ENCODE measurements at places on chromosomes 6 and 20.

DNA sequence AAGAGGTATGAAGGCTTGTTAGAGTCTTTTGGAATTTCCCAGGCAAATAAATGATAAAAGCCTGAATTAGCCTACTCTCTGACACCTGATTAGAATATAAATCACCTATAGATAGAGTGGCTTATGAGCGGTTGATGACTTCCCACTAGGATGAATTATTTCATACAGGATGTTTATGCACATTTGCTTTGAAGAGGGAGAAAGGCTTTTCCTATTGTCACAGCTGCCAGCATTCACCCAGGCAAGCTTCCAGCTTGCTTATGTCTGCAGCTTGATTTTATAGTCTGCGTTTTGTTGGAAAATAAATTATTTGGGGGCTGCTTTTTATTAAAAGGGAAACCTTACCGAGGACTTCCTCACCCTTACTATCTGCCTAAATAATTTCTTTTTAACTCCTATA lies 51.3 kb upstream of the EIF2S2 start:
- no peak for DNase-seq

DNA sequence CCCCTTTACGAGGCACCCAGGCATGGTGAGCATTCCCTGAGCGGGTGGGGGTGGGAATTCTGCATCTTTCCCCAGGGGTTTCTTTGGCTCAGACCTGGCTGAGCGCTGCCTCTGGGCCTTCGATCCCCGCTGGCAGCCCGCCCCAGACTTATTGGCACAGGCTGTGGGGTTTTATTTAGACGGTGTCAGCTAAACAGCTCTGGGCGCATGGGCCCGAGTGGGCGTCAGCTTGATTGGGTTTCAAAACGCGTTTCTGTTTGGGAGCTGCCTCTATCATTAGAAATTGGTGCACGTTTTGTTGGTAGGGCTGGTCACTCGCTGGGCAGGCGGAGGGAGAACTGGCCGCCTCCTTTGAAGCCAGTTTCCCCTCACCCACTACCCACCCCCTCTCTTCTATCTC lies 21.0 kb downstream of the PMEPA1 start:
- DNase-seq: no peak

DNA sequence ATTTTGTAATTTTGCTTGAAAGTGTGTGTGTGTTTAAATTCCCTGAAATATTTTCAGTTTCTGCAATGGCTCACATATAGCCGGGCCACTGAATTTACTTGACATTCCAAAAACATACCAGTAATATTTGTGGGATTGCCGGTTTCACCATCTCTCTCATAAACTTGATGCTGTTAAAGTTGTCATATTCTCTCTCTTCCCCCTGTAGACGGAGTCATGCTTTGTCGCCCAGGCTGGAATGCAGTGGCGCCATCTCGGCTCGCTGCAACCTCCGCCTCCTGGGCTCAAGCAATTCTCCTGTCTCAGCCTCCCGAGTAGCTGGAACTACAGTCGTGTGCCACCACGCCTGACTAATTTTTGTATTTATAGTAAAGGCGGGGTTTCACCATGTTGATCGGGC lies 122.1 kb downstream of the TIAM2 start:
- DNase-seq: no peak

- DNase-seq: no peak
Measured at GRCh38 chr6:42079941-42080464, 29.7 kb downstream of the TAF8 start.

- no peak for DNase-seq
Measured at GRCh38 chr6:63730311-63730710, 94.7 kb downstream of the PHF3 start.

DNA sequence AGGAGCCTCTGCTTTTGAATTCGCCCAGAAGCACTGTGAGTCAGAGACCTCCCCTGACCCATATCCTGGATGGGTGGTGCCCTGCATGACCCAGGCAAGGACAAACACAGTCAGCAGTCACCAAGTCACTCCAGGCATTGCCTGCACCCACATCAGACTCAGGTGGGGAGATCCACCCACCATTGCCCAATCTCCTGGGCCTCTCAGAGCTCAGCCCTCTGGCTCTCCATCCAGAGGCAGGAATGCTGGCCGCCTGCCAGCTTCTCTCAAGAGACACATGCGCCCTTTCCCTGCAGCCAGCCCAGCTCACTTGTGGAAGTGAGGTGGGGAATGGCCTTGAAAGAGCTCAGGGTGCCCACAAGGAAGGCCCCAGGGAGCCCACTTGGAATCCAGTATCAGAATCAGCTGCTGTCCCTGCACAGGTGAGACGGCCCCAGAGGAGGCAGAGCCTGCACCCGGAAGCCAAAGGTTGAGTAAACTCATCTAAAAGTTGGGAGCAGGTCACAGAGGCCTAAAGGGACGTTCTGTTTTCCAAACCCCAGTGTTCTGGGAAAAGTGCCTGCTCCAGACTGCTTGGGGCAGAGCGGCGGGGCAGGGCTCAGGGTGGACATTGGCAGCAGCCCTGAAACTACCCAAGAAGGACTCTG lies 129.8 kb downstream of the PREX1 start:
- no peak for DNase-seq

DNA sequence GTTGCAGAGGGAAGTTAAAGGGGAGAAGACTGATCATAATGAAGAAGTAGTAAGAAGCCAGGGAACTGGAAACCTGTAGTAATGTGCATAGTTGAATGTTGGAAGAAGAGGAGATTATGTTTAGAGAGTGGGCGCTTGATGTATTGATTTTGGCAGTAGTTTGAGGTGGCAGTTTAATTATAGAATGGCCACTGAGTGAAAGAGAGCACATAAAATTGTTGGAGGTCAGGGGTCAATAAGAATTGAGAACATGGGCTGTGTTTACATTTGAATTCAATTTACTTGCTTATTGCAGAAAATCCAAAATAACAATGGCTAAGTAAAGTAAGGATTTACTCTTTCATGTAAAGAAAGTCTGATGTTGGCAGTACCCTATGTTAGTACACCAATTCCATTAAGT lies 15.7 kb downstream of the VTA1 start:
- DNase-seq: no peak

- no peak for DNase-seq
Measured at GRCh38 chr6:93307505-93308409, 111.6 kb downstream of the EPHA7 start.

GRCh38 chr6:166743406-166744222 lies 116.6 kb upstream of the RPS6KA2 start:
- no peak for DNase-seq

- no peak for DNase-seq
Measured at GRCh38 chr20:58711266-58712051, 18.9 kb downstream of the NPEPL1 start.

- DNase-seq: no peak
Measured at GRCh38 chr20:52242237-52243230, 51.0 kb upstream of the ZFP64 start.

DNA sequence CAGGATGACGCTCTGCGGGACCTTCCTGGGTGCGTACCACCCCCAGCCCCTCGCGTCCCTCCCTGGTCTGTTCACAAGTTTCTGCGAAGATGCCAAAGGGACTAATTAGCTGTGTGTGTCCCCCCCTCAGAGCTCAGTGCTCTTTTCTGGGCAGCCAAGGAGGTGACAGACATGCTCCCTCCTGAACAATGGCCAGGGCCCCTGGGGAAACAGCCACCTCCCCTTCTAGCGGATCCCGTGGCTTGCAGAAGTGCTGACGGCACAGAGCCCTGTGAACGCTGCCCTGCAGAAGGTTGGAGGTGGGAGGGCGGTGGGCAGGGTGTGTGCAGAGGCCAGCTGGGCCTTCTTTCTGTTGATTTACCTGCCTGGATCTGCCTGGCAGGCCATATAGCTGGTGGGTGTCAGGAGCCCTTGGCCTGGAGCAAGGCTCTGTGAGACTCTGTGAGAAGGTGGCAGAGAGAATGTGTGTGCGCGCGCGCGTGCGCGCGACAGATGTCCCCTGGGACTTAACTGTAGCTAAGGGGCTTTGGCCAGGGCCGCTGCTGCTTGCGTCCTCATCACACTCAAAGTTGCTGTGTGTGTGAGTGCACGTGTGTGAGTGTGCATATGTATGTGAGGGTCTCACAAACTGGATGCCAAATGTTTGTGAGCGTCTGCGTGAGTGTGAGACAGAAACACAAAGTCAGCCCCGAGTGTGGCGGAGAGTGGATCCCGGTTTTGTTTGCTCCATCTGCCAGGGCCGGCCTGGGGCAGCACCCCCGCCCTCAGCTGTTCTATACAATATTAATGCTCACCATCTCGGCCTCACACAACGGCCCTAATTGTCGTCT lies 3.5 kb upstream of the MYT1 start:
- no peak for DNase-seq

DNA sequence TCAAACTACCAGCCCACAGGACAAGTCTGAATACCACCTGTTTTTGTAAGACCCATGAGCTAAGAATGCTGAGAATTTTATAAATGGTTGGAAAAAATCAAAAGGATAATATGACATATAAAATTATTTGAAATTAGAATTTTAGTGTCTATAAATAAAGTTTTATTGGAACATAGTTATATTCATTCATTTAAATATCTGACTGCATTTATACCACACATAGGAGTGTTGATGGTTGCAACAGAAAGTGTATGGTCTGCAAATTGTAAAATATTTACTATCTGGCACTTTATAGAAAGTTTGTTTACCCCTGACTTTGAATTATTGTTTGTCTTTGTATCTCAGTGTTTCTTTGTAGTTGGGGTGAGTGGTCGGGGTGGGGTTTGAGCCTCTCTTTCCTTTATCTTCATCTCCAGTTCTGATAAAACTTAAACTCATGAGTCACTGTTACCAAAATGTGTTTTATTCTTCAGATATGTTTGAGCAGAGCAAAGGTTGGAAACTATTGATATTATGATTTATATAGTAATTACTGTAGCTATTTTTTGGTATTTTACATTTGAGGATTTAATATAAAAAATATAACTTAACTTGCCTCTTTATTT lies 55.5 kb downstream of the CD2AP start:
- no peak for DNase-seq

GRCh38 chr20:62812181-62812906 lies 4.5 kb upstream of the COL9A3 start:
- DNase-seq: no peak

DNA sequence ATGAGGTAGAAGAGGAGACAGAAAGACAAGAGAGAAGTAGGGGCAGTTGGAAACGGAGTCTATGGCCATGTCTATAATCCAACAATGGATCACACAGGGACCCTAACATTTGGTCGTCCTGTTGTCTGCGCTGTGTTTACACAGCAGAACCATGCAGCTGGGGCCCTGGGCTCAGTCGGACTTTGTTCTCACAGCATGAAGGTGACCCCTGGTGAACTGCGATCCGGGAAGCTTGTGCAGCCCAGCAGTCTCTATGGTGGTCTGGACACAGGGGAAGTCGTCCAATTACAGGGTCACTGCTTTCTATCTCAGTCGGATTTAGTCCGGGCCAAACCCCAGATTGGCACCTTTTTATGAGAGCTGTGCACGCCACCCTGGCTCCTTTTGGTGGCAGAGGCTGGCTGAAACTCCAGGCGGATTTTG lies 153.6 kb downstream of the FOXA2 start:
- no peak for DNase-seq

DNA sequence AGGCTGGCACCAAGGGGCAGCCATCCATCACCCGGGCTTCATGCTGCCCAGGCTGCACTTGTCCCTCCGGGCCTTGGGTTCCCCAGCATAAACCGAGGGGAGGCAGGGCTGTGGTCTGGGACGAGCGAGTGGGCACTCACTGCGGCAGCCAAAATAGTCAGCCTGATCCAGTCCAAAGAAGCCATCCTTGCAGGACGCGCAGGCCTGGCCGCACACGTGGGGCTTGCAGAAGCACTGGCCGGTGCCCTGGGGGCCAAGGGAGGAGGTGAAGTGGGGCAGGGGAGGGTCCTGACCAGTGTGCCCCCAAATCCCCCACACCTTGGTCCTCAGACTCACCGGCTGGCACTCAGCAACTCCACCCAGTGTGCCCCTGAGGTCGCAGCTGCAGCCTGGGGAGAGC lies 32.1 kb downstream of the ADRM1 start:
- no peak for DNase-seq

GRCh38 chr20:38590676-38591473 lies 9.9 kb downstream of the ADIG start:
- no peak for DNase-seq

GRCh38 chr6:78896227-78896626 lies 28.9 kb downstream of the IRAK1BP1 start:
- no peak for DNase-seq

GRCh38 chr6:7912024-7912423 lies 1.4 kb upstream of the TXNDC5 start:
- DNase-seq: no peak

DNA sequence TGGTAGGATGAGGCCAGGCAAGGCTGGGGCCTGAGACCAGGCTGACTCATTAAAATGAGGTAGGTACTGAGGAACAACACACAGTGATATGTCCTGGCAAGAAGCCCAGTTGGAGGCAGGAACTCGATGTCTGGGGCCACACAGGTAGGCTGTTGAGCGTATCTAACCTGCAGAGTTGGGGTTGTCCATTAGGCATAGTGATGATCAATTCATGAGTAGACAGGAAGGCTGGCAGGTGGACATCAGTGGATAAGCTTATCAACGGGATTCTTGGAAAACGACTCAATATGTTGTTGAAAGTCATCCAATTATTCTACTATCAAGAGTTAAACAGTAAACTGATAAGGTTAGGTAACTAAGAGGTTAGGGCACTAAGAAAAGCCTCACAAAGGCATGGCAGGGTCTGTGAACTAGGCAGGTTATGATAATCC lies 193.2 kb upstream of the COL21A1 start:
- DNase-seq: no peak

DNA sequence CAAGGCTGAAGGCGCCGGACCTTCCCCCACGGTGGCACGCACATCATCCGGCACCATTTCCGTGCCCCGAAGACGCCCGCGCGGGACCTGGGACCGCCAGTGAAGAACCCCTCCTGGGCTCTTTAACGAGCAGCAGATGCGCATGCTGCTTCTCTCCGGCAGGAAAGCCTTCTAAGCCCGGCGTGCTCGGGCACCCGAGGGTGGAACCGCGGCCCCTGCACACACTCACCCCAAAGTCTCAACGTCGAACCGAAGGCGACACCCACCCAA lies 240 bp downstream of the FOXQ1 start:
- DNase-seq: no peak

DNA sequence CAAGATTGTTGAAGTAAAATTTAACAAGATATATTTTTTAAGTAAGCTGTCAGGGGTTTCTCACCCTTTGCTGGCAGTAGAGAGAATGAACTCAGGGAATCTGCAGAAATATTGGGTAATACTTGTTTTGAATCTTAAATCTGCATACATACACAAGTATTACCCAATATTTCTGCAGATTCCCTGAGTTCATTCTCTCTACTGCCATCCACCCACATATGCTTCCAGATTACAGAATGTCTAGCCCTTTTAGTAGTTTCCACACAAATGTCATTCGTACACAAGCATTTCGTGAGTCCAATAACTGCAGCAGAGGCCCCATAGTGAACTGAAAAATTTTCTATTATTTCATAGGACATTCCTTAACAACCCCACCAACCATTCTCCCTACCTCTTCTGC lies 69.6 kb upstream of the TNFRSF21 start:
- DNase-seq: no peak

DNA sequence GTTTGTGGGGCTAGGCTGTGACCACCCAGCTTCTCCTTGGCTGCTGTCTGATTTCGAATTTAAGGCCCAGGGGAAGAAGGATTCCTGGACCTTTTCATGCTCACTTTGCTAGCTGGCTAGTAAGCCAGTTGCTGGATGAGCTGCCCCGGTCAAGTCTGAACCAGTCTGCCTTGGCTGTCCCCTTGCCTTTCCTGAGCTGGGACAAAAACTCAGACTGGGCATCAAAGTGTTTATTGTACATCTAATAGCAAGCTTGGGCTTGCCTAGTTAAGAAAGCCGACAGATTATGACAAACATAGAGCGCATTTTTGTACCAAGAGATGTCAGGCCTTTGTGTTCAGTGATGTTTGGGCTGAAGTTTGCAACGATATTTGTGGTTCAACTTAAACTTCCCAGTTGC lies 750 bp upstream of the PAK5 start:
- DNase-seq: no peak

- DNase-seq: no peak
Measured at GRCh38 chr20:58246346-58246745, 17.9 kb upstream of the ANKRD60 start.

All from stimulated activated CD4-positive, alpha-beta T cell treated with anti-CD3 and anti-CD28 coated beads, Interleukin-15, amount 100 ng/mL, for 48 hours (primary cell).